Suprapubic skin (tissue), 4 donors: ENCODE measurements at places on chromosomes 4 and X.

- no peak for DNase-seq
Measured at GRCh38 chrX:29477878-29478277, 737.5 kb upstream of the MAGEB2 start.

DNA sequence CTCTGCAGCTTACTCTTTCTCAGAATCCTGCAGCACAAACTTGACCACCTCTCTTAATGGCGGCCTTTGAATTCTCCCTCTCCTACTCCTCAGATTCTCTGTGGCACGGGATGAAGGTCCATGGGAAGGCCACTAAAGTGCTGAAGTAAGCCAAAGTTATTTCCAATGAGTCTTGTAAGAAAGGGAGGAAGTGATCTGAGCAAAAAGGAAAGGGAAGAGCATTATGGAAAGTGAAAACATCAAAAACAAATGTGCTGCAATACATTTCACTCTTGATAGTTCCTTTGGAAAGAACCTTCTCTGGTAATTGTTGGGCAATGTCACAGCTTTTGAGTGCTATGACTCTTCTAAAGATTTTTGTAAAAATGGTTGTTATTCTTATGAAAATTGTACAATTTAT lies 54.3 kb upstream of the CAMK2D start:
- DNase-seq = no peak

DNA sequence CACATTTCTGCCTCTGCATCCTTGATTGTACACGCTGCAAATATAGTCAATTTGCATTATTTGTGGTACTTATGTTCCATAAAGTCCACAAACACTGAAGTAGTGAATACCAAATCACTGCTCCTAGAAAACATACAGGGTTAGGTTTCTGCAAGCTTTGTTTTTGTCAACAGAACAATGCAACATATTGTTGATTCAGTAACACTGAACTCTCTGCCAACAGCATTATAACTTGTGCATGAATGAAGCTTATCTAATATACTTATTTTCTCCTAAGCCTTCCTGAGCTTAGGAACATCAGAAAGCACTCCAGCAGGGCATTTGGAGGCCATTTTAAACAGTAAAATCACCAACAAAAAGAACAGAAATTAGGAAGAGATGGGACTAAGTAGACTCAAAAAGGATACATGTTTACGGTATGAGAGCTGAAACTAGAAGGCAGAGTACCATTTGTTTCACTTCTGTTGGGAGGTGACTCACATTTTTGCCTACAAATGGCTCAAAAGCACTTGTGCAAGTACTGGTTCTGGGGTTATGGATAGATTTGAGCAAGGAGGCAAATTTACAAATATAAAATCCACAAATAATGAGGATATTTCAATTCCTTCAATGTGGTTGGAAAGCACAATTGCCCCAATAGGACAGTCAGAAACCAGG lies 14.1 kb downstream of the COX18 start:
- DNase-seq = no peak

DNA sequence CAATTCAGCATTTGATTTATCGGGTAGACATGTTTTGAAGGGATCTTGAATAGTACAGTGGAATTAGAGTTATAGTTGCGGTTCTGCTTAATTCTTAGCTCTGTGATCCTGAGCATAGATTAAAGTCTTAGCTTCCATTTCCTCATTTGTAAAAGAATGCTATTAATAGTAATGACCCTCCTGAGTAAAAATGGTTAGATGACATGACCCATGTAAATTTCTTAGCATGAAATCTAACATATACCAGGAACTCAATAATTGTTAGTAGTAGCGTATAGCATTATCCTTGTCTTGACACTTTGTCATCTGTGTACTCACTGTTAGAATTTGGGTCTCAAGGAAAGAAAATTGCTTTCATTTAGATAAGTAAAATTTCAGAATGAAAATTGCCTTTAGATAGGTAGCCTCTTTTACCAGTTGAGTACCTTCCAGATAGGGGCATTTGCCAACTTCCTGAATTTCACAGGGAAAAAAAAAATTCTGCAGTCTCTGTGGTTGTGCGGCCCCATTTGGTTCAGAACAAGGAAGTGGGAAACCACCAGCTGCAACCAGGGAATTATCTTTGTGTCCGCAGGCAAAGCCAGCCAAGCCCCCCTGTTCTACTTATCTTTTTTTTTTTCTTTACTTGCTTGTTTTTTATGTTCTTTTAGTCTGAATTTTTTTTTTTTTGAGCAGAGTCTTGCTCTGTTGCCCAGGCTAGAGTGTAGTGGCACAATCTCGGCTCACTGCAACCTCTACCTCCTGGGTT lies 86.9 kb downstream of the TMEM164 start:
- DNase-seq = no peak

DNA sequence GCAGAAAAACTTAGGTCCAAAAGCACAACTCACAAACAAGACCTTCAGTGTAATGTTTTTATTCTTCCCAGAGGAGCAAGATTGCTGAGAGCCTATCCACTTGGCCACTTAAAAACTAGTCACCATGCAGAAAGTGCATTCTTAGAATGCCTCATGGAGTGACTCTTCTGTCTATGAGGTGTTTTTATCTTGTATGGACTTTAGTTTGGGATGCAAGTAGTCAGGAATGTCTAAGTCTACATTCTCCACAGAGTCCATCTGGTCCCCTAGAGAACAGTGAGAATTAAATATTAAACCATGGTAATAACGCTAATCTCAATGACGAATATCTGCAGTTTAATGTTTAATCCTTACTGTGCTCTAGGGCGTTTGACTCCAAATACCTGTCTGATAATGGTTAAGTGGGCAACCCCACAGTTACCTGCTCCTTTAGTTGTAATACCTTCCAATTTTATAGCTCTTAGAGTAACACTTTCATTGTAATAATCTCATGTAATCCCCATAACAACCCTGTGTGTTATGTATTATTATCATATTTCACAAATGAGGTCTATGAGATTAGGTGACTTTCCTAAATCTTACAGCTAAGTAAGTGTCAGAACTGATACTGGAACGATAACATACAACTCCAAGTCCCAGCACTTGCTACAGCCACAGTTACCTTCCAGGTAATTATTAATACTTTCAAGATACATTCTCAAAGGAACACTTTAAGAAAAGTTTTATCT lies 235.6 kb upstream of the JADE1 start:
- no peak for DNase-seq

- no peak for DNase-seq
Measured at GRCh38 chrX:44062840-44063239, 89.7 kb upstream of the NDP start.

- DNase-seq = no peak
Measured at GRCh38 chr4:126124818-126125217, 810.1 kb downstream of the FAT4 start.

DNA sequence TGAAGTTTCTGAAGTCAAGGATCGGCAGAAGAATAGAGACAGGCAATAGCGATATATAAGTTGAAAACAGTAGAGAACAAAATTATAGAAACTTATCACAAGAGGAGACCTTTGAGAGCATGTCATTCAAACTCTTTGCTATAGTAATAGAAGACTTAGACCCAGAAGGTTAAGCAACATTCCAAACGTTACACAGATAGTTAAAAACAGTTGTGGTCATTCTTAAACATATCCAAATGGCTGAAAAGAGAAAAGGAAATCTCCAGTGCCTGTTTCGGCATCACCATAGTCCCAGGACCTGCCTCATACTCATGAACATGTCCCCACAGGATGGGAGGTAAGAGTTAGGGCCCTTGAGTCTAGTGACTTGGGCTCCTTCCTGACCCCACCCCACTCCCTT lies 258.1 kb upstream of the NOCT start:
- DNase-seq = no peak

DNA sequence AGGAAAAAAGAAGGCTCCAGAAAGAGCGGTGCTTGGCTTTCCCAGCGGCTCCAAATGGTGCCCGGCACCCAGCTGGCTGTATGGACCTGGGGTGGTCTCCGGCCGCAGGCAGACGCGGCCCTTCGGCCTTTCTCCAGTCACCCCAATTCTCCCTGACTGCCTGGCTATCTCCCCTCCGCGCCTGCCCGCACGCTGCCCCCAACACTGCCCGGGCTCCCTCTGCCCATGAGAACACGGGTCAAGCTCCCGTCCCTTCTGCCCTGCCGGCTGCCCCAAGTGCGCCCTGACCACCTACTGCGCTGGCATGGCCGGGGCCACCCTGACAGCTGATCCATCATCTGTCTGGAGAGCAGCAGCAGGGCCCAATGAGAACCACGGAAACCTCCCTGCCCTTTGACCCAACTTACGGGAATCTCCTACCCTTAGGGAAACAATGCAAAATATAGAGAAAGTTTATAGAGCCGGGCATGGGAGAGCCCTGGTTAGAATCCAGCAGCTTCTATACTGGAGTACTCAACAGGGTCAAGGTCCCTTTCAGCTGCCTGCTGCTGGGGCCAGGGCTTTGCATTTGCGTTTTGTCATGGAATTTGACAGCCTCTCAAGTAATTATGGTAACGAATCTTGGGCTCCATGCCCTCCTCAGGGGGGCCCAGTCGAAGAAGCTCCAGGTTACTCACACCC lies 1.2 kb upstream of the FAM3A start:
- peak; percentile 69 for DNase-seq

DNA sequence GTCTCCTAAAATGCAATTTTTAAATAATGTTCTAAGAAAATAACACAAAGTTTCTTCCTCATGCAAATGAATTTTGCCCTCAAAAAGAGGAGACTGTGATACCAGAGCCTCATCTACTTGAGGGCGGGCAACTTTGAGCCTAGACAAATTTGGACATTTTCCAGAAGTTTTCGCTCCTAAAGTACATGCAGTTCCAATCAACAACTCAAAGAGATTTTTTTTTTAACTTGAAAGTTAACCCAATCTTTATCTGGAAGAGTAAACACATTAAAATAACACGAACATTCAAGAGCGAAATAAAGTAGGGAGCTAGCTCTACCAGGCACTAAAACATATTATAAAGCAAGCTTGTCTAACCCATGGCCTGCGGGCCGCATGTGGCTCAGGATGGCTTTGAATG lies 29.4 kb upstream of the FBXW7 start:
- DNase-seq = no peak

DNA sequence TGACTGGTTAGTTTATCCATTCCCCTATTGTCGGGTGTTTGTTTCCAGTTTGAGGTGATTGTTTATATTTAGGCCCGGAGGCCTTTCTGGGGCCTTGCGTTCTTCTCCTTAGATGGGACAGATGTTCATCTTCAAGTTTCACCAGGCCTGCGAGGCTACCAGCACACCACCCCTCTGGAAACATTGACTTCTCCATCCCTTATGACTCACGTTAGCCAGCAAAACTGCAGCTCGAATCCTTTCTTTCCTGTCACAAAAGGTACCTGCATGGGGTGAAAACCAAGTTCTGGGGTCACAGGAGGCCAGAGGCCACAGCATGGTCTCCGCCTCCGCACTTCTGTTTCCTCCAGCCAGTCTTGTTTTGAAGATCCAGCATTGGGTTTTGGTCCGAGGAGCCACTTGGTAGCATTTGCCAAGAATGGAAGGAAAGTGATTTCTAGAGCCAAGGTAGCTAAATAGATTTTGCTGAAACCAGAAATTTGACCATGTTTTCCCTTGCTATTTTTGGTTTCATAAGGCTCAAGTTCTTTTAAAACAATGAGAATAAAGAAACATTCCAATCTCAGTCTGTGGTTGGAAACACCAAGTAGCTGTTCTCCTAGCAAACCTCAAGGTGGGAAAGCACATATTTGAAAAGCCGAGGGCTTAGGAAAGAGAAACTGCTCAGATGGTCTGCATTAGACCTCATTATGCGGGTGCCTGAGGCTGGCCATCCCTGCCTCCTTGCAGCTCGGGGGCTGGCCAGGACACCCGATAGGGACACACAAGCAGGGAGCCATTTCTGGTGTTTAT lies 5.6 kb downstream of the NYX start:
- DNase-seq = no peak

DNA sequence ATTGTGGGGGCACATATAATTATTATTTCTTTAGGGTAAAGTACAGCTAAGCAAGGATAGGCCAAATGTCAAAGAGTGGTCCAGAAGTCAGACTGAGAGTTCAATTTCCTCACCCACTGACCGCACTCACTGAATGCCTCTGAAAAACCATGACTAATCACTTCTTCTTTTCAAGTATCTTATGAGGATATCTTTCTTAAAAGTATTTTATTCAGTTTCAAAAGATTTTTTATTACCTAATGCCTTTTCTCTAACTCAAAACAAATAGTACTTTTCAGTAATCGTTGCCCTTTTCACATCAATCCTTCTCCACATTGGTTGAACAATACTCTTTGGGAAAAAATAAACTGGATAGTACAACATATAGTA lies 61.7 kb upstream of the CAMK2D start:
- DNase-seq = no peak

DNA sequence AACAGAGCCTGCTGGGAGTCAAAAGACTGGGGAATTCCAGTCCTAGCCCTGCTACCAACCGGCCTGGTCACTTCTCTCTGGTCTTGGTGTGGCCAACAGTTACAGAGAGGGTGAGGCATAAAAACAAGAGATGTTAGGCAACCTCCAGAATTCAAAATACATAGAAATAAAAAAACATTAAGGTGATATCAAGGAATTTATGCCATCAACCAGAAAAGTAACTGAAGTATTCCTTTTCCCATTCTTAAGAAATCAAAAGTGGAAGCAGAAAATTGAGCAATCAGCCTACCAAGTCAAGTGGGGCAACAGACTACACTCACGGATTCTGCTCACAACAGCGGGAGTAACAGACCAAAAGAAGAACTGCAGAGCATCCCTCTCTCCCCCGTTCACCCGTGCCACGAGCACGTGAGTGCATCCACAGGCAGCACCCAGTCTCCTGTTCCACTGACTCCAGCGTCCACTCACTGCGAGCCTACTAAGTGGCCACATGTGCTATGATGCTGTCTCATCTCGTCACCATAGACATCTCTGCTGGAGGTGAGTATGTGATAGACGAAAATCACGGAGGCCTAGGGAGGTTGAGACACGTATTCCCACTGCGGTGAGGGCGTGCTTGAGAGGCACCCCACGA lies 29.3 kb downstream of the AFAP1 start:
- DNase-seq = no peak

- no peak for DNase-seq
Measured at GRCh38 chr4:140004922-140005627, 148.9 kb downstream of the MAML3 start.

DNA sequence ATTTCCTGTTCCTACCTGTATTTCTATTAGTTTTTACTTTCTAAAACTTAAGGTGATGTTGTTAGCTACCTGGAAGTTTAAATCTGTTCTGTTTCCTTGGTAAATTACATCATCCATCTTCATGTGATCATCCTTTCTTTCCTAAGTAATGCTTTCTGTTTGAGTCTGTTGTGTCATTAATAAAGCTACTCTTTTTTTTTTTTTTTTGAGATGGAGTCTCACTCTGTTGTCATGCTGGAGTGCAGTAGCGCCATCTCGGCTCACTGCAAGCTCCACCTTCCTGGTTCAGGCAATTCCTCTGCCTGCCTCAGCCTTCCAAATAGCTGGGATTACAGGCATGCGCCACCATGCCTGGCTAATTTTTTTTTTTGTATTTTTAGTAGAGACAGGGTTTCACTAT lies 73.3 kb downstream of the FIP1L1 start:
- DNase-seq = no peak

GRCh38 chr4:32206756-32207155 lies 1486.6 kb downstream of the PCDH7 start:
- DNase-seq = no peak

- no peak for DNase-seq
Measured at GRCh38 chr4:66372706-66373105, 702.4 kb upstream of the EPHA5 start.

GRCh38 chr4:78937837-78938236 lies 1.4 kb downstream of the PAQR3 start:
- DNase-seq = no peak
